ENCODE measurements at places on chromosomes 6 and 20.

DNA sequence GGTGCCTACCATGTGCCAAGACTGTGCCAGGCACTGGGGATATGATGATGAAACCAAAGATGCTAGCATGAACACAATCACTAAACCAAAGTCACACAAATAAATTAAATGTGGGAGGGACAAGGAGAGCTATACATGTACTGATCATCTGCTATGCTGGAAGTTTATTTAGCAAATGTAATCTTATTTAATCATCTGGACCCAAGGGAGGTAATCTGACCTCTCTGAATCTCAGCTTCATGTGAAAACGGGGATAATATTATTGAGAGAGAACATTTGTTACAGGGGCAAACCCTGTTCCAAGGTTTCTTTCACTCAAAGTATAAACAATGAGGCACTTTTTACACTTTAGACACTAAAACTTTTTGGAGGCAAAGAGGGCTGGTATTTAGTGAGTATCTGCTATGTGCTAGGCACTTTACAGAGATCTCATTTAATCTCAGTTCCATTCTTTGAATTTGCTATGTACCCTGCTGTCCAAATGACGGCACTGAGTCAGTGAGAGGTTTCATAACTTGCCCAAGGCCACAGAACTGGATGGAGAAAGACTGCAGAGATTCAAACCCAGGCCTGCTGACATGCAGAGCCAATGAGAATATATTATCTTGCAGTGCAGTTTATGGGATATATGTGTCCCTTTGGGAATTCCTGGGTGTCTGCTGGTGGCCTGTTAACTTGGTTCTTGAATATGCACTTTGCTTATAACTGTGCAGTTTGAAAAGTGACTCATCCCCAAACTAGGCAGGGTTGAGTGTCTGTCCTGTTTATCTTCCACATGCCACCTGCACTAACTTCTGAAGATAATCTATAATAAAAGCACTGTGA lies 3.3 kb upstream of the ASXL1 start:
- no peak for DNase-seq

DNA sequence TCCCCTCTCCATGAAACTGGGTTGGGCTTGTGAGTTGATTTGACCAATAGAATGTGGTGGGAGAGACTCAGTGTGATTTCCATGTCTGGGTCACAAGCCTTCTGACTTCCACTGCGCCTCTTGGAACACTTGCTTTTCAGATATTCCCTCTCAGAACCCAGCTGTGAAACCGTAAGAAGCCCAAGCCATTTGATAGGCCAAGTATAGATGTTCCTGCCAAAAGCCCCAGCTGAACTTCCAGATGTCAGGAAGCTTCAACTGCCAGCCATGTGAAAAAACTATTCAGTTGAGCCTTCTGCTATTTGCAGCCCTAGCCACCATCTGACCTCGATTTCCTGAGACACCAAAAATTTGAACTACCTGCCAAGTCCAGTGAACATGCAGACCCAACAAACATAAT lies 387.8 kb upstream of the GJE1 start:
- no peak for DNase-seq

DNA sequence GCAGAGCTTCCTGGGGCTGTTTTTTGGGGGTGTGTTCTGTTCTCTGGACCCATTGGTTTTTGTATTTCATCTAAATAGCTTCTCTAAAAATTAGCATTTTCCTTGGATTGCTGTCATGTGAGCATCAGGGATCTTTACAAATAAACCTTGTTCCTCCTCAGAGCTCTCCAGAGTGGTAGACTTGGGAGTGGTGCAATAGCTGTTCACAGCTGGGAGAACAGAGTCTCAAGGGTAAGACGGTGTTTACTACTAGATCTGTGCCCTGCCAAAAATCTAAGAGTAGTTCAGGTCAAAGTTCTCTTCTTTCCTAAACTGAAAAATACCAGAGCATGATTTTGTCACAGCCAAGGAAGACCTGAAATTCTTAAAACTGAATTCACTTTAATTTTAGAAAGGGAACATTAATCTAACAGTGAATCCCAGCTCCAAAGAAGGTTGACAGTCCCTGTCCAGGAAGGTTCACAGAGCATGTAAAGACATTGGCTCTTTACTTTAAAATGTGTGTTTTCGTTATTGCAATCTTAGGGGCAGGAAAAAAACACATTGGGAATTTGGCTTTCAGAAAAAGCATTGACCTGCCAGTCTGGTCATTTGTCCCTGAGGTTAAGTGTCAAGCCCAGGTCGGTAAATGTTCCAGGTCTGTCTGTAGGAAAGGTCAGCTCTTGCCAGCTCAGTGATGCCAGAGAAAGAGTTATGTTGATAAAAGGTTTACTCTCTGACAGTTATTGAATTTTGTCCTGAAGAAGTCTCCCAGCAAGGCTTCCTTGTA lies 43.3 kb downstream of the VAPB start:
- no peak for DNase-seq

GRCh38 chr6:47438481-47439347 lies 38.9 kb upstream of the CD2AP start:
- DNase-seq = no peak

- no peak for DNase-seq
Measured at GRCh38 chr6:109738667-109739066, 47.6 kb downstream of the FIG4 start.
